ENCODE measurements at places on chromosomes 2 and 18. TPM values are rescaled to one million over a fixed set of nuclear protein-coding genes. Genes with fewer than 3 reads are reported as not detected.

DNA sequence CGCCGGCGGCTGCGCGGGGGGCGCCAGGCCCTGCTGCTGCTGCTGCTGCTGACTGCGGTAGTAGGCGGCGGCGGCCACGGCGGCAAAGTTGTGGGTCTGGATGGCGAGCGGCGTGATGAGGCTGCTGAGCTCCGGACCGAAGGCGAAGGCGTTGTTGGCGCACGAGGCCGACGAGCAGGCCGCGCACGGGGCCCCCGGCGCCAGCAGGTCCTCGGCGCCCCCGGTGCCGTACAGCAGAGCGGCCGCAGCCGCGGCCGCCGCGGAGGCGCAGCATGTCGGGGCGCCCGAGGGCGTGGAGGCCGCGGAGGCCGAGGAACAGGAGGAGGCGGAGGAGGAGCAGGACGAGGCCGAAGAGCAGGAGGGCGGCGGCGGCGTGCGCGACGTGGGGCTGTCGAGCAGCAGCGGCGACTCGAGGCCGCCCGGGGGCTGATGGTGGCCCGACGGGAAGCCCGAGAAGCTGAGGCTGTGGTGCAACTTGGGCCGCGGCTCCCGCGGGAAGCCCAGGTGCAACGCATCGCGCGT lies 1.8 kb downstream of the ZFP36L2 start:
- no peaks in the 10 kb centered on the region for H3K27me3 ChIP-seq
- no peak for DNase-seq
- H3K4me3 ChIP-seq = peak overlapping the region; percentile 87
- H3K27ac ChIP-seq = peak overlapping the region; percentile 99

GRCh38 chr2:237441605-237442274 lies 27.8 kb upstream of the COL6A3 start:
- H3K27me3 ChIP-seq = no peaks in the 10 kb centered on the region
- no peaks in the 10 kb centered on the region for H3K36me3 ChIP-seq
- peak overlapping the region; percentile 42 for H3K27ac ChIP-seq
- DNase-seq = no peak
- H3K4me3 ChIP-seq = no peak overlapping the region

- no peak overlapping the region for H3K27ac ChIP-seq
- no peaks in the 10 kb centered on the region for H3K4me1 ChIP-seq
- H3K27me3 ChIP-seq = no peaks in the 10 kb centered on the region
- H3K36me3 ChIP-seq = no peaks in the 10 kb centered on the region
- no peak overlapping the region for H3K4me3 ChIP-seq
- no peak for DNase-seq
These were observed 29.4 kb upstream of the FN1 start for GRCh38 chr2:215465256-215465655.

- no peaks in the 10 kb centered on the region for H3K27me3 ChIP-seq
- H3K36me3 ChIP-seq = no peaks in the 10 kb centered on the region
- peak overlapping the region; percentile 98 for H3K27ac ChIP-seq
These were observed 495 bp upstream of the GULP1 start for GRCh38 chr2:188291142-188291616.

- no peaks in the 10 kb centered on the region for H3K27me3 ChIP-seq
- no peaks in the 10 kb centered on the region for H3K36me3 ChIP-seq
- peak overlapping the region; percentile 99 for H3K27ac ChIP-seq
- H3K4me1 ChIP-seq = peaks cover 8% of the 10 kb centered on the region
- peak; percentile 94 for DNase-seq
These were observed 1.4 kb downstream of the TGIF1 start for GRCh38 chr18:3451183-3451988.

GRCh38 chr2:29808321-29808720 lies 113.1 kb downstream of the ALK start:
- H3K27me3 ChIP-seq = no peaks in the 10 kb centered on the region
- H3K4me1 ChIP-seq = no peaks in the 10 kb centered on the region
- no peak for DNase-seq
- H3K4me3 ChIP-seq = no peak overlapping the region
- no peaks in the 10 kb centered on the region for H3K36me3 ChIP-seq

DNA sequence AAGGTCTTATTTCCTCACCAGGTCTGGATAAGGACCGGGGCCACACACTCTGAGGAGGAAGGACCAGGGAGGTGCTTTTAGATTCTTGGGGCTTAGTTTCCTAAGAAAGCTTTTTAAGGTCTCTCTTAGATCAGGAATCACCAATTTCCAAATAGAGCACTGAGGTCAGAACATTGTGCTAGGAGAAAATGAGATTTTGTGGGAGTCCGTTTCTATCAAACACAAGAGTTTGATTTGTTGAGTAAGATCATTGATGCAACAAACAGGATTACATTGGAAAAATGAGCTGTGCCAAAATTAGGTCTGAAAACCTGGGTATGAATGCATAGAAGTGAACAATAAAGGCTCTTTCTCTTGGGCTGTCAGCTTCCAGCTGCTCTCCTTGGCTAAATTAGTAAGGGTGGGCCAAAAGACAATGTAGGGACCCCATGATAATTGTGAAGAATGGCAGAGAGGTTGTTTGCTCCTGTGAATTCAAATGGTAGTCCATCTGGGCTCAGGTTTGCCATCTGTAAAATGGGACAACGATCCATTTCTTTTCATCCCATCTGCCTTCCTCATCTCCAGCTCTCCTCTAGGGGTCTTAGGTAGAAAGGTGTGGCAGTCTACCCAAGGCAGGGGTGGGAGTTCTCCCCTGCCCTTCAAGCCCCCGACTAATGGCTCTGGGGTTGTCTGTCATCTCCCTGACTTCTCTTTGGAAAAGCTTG lies 20.0 kb downstream of the IGFBP2 start:
- DNase-seq = no peak
- H3K27me3 ChIP-seq = no peaks in the 10 kb centered on the region
- no peaks in the 10 kb centered on the region for H3K4me1 ChIP-seq
- H3K4me3 ChIP-seq = no peak overlapping the region

DNA sequence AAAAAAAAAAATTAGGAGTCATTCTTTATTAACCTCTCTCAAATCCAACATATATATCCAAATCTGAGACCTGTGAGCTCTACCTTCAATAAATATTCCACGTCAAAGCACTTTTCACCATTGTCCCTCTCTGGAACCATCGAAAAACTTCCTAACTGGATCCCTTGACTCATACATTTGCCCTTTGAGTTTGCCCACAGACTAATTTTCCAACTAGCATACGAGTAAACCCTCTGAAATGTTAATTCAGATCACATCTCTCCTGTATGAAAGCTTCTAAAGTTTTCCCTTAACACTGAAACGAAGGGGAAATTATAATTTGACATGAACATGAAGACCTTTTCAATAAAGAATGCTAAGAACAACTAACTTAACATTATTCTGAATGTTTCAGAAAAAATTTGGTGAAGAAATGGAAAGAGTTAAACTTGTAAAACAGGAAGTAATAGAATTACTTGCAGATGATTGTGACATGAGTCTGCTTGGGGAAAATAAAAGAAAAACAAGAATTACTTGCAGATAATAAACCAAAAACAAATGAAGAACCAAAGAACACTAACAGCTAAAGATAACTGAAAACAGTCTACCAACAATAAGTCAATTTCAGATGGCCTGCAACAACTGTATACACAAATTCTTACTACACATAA lies 110.6 kb downstream of the C2orf74 start:
- DNase-seq = no peak
- no peak overlapping the region for H3K27ac ChIP-seq
- H3K36me3 ChIP-seq = no peaks in the 10 kb centered on the region
- H3K4me1 ChIP-seq = no peaks in the 10 kb centered on the region
- H3K4me3 ChIP-seq = no peak overlapping the region
- no peaks in the 10 kb centered on the region for H3K27me3 ChIP-seq

TUBA3E gene
- 32.6 TPM for total RNA-seq

MC5R gene
- not detected for total RNA-seq

ABCG5 gene
- not detected for total RNA-seq

CCDC74A gene
- 95.5 TPM for total RNA-seq

VAMP5 gene
- total RNA-seq = 27.0 TPM
